ENCODE measurements at places on chromosomes 1 and 21.

DNA sequence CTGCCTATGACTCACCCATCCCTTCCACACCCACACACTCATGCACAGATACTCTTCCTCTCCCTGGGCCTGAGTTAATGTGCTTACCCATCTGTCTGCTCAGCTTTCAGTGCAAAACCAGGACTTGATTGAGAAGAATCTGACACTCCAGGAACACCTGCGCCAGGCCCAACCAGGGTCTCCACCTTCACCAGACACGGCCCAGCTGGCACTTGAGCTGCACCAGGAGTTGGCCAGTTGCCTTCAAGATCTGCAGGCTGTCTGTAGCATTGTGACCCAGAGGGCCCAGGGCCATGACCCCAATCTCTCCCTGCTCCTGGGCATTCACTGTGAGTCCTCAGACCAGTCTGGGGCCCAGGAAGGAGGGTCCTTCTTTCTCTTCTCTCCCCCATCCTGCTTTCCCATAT is 3.5 kb upstream of the SH3BGRL3 start:
- no peak for DNase-seq

GRCh38 chr21:36065497-36066036 is 4.3 kb upstream of the CBR1 start:
- no peak for DNase-seq

DNA sequence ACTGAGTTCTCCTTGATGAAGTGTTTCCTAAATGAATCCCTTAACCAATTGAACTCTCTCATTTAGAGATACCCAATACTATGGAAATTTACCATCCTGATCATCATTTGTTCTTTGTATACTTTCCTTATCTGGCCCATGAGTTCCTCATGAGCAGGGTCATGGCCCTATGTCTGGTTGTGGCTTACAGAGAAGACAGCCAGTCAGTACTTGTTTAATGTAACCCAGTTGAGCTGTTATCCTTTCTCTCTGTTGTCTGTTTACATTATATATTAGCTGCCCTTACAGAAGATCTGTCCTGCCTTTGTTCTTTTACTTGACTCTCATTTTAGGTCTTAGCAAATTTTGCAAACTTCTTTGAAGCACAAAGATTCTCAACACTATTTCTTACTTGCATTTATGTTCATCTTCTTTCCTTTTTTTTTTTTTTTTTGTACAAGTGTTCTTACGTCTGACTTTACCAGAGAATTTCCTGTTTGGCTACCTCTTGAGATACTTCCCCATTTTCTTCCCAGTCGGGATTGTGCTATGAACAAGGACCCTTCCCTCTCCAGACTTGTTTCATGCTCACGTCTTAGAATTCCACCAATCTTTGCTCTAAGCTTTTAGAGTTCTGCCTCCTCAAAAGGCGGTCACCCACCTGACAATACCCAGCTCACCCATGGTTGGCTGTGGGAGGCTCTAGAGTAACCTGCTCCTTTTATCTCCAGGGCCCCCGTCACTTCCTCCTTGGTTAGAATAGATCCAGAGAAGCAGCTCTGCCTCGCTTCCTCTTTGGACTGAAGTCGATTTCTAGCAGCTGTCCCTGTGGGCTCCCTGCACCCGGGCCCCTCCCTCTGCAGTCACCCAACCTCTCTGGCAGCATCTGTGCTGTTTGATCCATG is 53.6 kb upstream of the RUNX1 start:
- DNase-seq: no peak

DNA sequence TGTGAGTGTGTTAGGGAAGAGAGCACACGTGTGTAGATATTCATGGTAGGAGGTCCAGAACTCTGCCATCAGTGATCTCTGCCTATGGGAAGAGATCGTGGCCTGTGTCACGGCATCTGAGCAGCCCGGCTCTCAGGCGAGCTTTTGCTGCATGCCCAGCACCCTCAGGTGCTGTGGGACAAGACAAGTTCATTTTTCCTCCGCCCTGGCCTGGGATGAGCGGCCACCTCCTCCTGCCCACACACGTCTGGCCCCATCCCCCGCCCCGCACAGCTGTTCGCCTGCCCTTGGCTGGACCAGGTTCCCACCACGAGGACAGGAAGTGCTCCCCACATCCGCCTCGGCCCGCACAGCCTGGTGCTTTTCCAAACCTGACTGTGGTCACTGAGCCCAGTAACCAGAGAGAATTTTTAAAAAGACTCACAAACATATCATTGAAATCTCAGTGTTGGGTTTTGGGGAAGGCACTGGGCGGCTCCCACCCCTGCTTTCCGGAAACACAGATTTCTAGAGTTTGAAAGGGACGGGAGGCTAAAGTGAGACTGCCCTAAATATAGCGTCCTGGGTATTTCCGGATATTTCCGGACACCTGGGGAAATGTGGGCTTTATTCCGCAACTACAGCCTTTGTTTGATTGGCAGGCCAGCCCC is 18.0 kb downstream of the BMP8A start:
- no peak for DNase-seq
